ENCODE measurements at places on chromosomes 3 and 15.

GRCh38 chr3:46709157-46709654 is 8.0 kb downstream of the TMIE start:
- DNase-seq = no peak

DNA sequence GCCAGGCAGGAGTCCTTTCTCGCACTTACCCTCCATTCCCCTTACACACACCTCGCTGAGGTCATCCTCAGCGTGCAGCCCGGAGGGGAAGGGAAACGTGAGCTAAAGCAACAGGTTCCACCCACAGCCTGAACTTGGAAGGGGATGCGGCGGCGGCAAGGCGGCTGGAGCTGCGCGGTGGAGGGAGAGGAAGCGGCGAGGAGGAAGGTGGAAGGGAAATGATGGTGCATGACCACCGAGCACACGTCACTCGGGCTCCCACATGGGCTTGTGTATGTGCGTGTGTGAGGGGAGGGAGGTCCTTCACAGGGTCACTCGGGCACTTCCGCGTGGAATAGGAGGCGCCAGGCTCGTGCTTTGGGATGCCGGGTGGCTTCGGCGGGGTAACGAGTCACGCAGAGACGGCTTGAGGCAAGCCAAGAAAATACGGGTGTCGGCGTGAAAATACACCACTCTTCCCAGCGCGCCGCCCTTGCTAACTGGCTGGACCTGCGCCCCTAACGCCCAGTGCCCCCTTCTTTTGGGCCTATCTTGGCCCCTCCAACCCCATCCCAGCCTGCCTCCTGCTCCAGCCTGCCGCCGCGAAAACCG is 225.5 kb upstream of the IL12A start:
- DNase-seq = peak; percentile 89

GRCh38 chr15:85606738-85607137 is 188.0 kb downstream of the KLHL25 start:
- DNase-seq = no peak

GRCh38 chr3:13648060-13649001 is 99.4 kb downstream of the FBLN2 start:
- DNase-seq = peak; percentile 82

DNA sequence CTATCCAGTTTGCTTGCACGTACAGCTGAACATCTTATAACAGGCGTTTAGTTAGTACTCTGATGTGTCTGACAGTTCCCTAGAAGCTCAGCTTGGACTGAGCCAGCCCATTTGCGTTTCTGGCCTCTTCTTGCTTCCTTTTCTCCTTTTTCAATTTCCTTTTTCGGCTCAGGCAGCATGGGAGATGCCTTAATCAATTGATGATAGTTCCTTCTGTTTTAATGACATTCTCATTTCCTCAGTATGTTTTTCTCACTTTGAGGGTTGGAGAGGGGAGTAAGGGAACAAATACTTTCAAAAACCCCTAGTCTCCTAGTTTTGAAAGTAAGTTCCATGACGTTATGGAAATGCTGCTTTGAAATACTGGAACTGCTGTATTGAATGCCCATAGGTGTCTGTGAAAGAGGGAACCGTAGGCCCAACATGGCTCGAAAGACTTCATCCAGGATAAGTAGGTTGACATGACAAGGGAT is 18.9 kb downstream of the IL1RAP start:
- no peak for DNase-seq

GRCh38 chr15:71409541-71409940 is 294.3 kb downstream of the THSD4 start:
- no peak for DNase-seq

DNA sequence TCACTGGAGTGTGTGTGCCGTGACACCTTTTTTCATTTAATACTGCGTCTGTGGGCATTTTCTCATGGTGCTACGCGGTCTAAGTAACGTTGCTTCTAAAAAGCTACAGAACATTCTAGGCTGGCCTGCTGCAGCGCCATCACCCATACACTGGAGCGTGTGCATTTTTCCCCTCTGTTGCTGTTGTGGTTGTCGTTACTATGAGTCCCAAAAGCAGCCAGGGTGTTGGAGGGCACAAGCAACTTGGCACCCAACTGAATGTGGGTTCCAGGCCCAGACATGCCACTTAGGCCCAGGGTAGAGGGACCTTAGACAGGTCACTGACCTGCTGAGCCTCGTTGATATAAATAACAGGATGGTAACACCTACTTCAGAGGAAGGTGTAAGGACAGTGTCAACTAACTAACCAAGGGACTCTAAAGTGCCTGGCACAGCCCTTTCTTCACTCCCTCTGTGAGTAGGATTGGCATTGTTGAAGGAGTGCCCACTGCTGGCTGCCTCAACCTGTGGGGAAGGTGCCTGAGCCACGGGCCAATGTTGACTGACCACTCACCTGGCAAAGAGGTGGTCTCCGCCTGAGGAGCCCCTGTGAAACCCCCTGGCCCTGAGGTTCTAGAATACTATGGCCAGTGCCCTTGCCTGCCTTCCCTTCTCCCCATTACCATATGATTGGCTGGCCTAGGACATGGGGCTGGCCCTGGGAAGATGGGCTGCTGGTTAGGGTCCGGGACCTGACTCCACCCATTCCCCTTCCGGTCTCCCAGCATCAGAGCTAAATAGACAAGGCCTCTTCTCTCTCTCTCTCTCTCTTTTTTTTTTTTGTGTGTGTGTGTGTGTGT is 3.5 kb downstream of the CSK start:
- no peak for DNase-seq

DNA sequence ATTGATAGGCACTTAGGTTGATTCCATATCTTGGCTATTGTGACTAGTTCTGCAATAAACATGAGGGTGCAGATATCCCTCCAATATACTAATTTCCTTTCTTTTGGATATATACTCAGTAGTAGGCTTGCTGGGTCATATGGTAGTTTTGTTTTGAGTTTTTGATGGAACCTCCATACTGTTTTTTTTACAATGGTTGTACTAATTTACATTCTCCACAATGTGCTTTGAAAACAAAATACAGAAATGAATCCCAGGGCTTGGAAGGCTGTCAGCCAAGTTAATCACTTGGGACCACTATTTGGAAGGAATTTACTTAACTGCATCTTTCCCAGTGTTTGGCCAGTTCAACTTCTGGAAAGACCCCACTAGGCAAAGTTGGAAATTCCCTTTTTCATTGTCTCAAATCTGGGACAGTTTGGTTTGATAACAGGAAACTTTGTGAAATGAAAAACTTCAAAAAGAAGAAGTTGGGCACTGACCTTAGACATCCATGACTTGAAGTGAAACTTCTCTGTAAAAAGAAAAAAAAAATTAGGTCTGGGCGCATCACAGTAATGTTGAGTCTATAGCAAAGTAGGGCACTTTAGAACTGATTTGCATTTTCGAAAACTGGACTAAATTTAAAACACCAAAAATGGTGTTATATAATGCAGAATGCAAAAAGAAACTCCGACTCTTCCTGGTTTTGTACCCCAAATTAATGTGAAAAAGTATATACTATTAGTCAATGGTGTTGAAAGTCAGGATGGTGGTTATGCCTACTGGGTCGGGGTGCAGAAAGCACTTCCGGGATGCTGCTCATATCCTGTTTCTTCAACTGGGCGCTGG is 6.0 kb downstream of the CTSH start:
- DNase-seq = no peak

GRCh38 chr3:110788794-110789193 is 282.8 kb upstream of the NECTIN3 start:
- no peak for DNase-seq

GRCh38 chr15:70358011-70358819 is 260.5 kb upstream of the TLE3 start:
- no peak for DNase-seq

DNA sequence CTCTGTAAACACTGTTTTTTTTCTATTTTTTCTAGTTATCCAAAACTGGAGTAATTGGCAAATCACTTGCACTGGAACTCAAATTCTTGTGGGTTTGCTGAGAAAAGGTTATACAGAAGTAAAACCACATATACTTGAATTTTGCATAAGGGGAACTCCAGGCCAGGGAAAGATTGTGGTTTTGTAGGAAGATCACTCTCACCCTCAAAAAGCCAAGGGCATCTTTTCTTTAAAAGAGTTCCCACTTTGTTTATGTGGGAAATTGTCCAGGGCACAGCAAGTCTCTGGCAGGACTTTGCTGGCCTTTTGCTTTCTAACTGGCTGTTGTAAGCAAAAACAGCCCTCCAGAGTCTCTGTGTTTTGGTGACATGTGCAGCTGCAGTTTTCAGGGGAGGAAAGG is 340.3 kb upstream of the RBMS3 start:
- peak; percentile 97 for DNase-seq

DNA sequence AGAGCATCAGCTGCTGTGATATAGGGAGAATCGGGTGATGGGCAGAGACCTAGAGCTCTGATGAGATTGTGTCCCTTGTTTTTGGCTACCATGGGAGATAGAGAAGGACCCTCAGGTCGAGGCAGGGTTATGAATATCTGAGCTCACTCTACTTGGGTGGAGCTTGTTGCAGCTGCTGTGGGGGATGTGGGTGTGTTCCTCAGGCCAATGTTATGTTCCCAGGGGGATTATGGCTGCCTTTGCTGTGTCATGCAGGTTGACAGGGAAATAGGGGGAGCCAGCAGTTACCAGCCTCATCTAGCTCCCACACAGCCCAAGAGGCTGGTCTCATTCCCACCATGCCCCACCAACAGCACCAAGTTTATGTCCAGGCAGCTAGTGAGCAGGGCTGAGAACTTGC is 131.5 kb downstream of the TRIM42 start:
- DNase-seq = no peak

GRCh38 chr15:90407871-90408317 is 19.9 kb downstream of the IQGAP1 start:
- no peak for DNase-seq

GRCh38 chr3:130014526-130014925 is 40.0 kb downstream of the TRH start:
- DNase-seq = no peak

- no peak for DNase-seq
Observed at GRCh38 chr15:74788683-74789151, 6.8 kb downstream of the CSK start.

DNA sequence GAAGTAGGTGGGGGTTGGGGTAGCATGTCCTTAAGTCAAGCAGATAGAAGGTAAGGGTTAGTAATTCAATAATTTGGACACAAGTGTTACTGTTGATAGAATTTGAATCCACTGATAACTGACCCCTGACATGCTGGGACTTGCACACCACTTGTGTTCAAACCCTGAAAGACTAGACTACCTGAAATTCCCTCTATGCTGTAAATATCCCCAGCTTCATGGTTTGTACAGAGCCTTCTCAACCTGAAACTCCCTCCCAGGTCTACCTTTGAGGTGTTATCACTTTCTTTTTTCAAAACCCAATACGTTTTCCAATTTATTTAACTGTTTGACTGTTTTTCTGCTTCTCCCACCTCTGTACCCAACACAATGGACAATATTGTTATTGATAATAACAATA is 459.6 kb downstream of the NLGN1 start:
- no peak for DNase-seq
